ENCODE measurements at places on chromosomes 3 and 15. TPM values are rescaled to one million over a fixed set of nuclear protein-coding genes. Genes with fewer than 3 reads are reported as not detected.

- no peak for DNase-seq
These were observed 127.5 kb upstream of the THRB start for GRCh38 chr3:24622138-24622537.

The ERICH6 gene
- polyA plus RNA-seq: not detected

The EPHA6 gene
- not detected for polyA plus RNA-seq

The SENP8 gene
- 1.4 TPM for polyA plus RNA-seq

The CELSR3 gene
- polyA plus RNA-seq: not detected

The MST1R gene
- 0.25 TPM for polyA plus RNA-seq

The OR5K2 gene
- polyA plus RNA-seq: not detected

- no peak for DNase-seq
These were observed 95.0 kb upstream of the ALDH1A3 start for GRCh38 chr15:100784493-100785180.

- no peak for DNase-seq
These were observed 138.9 kb upstream of the SGO1 start for GRCh38 chr3:20324664-20325478.

DNA sequence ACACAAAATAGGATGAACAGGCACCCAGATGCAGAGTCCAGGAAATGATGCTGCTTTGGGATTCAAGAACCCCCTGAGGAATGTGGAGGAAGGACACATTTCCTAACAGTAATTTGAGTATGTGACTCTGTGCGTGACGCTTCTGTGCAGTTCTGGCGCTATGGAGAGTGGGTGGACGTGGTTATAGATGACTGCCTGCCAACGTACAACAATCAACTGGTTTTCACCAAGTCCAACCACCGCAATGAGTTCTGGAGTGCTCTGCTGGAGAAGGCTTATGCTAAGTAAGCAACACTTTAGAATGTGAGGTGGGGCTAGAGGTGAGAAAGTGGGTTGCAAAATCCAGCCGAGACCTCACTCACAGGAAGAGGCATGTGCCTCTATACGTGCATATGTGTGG is 28.3 kb downstream of the CAPN3 start:
- DNase-seq: no peak

DNA sequence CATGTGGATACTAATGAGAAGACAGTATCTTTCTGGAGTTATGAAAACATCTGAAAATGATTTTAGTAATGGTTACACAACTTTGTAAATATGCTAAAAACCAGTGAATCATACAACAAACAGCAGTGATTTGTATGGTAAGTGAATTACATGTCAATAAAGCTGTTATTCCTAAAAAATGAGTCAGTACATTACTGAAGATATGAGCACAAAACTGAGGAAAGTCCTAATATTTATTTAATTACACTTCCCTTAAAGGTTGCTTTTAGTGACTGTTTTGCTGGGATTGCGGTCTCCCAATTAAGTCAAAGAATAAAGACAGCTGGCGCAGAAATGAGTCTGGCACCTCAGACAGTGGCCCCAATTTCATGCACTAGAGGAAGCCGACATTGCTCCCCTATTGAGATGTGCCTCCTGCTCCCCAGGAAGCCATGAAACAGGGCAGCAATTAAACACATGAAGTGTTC is 50.9 kb upstream of the FSIP1 start:
- DNase-seq: no peak

- DNase-seq: no peak
These were observed 128.3 kb upstream of the EIF1B start for GRCh38 chr3:40181182-40181581.

DNA sequence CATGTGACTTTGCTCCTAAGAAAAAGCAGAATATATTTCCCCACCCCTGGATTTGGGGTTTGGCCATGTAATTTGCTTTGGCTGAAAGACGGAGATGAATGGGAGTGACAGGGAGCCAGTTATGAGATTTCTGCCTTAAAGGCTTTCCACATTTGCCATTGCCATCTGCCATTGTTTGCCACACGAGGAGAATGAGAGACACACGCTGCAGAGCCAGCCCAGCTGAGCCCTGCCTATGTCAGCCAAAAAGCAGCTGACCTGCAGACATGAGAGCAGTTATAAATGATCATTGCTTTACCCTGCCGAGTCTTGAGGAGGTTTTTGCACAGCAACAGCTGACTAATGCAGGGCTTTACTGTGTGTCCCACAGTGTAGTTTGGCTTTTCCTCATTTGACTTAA is 40.6 kb upstream of the RFTN1 start:
- no peak for DNase-seq

DNA sequence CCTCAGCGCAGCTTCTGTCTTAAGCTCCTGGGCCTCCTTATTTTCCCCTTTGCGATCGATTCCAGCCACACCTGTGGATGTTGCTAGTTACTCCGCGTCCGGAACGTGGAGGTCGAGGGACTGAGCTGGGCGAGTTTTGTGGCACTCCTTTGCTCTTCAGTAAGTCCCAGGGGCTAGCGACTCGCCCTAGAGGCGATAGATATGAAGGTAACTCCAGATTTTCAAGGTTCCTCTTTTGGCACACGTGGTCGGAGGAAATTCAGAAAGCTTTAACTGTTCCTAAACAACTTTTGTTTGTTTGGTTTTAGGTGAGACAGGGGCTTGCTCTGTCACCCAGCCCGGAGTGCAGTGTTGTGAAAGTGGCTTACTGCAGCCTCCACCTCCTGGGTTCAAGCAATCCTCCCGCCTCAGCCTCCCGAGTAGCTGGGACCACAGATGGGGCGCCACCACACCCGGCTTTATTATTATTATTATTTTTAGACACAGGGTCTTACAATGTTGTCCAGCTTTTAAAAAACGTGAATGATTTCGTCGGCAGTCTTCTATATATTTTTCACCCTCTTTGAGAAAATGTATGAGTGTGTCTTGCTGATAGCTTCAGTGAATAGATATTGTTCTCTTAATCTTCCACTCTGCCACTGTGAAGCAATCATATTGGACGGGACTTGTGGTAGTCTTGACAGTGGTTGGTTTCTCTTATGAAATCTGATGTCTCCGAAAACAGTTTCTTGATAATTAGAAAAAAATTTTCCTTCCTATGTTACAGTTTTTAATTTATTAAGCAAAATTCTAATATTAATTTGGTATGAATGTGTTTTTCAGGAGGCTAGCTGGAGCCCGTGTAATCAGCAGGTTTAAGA is 785 bp downstream of the MFSD1 start:
- peak; percentile 79 for DNase-seq

DNA sequence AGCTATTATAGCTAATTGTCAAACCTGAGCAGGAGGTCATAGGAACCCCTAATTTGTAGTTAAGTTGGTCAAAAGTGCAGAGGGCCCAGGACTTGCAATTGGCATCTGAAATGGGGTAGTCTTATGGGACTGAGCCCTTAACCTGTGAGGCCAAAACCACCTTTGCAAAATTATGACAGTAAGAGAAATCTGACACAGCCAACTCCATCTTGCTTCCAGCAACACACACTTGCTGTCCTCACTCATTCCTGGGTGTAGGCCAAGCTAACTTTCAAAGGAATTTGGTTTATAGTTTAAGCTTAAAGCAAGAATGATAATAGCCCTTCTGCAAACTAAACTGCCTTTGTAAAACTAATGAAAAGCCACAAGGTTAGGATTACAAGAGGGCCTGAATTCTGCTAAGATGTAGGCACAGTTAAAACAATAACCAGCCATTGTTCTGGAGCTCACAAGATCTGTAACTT is 57.6 kb upstream of the FRMD4B start:
- DNase-seq: no peak

The PP2D1 gene
- not detected for polyA plus RNA-seq

The VIPR1 gene
- 15.5 TPM for polyA plus RNA-seq

GRCh38 chr3:63482341-63482740 is 170.1 kb upstream of the SNTN start:
- DNase-seq: no peak

GRCh38 chr15:43440721-43441281 is 52.2 kb downstream of the TP53BP1 start:
- DNase-seq: peak; percentile 83

The SOX14 gene
- not detected for polyA plus RNA-seq

DNA sequence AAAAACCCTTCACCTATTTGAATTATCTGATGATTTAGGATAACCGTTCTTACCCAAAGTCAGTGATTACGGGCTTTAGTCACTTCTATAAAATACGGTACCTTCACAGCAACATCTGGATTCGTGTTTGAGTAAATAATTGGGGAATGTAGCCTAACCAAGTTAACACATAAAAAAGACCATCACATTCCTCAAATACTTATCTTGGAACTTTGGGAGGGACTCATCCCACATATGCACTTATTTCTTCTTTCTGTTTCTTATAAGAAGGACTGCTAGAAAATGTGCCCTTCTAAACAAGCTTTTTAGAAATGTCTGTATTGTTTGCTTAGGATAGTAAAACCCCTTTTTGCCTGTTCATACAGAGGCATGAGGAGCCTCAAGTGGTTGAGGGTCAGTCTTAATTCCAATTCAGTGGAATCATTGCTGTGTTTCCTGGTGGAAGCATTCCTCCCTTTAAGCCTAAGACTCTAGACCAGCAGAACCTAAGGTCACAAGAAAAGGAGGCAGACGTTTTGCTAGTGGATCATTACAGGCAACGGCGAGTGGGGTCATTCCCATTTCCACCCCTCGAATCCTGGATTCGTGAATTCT is 67.5 kb downstream of the TMEM44 start:
- no peak for DNase-seq

- no peak for DNase-seq
These were observed 44.5 kb downstream of the SYNM start for GRCh38 chr15:99149366-99149765.

DNA sequence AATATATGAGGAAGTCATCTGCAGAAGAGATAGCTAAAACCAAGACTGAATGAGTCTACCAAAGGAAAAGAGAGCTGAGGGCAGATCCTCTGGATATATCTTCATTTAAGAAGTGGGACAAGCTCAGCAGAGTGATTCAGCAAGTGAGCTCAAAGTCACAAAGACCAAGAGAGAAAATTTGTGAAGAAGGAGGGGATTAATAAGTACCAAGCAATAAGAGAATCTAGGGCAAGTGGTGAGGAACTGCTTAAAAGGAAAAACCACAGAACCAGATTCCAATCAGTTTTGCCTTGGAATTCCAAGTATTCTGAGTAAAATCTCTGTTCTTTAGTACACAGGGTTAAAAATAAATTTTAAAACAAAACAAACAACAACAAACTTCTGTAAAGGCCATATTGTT is 3.6 kb downstream of the EHHADH start:
- no peak for DNase-seq

The DNAJB11 gene
- polyA plus RNA-seq: 32.5 TPM

The STARD9 gene
- polyA plus RNA-seq: not detected

DNA sequence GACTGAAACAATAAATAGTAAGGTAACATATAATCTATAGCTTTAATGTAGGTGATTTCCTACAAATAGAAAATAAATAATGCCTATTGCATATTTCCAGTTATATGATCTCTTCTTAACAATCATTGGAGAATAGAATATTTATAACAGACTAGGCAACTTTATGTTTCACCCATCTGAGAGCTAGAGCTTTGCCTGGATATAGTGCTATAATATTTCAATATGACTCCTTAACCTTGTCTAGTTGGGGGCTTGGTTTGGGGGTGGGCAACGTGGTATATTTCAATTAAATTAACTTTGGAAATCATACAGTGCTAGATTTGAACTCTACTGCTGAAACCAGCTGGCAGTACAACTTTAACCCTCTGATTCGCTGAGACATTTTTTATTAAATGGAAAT is 265.2 kb downstream of the CNTN4 start:
- DNase-seq: no peak

GRCh38 chr3:49607105-49607591 is 52.9 kb downstream of the BSN start:
- no peak for DNase-seq

- DNase-seq: no peak
These were observed 280.2 kb upstream of the STT3B start for GRCh38 chr3:31252216-31253185.

- no peak for DNase-seq
These were observed 31.9 kb downstream of the TNK2 start for GRCh38 chr3:195876297-195877064.

GRCh38 chr15:89851673-89852341 is 37.2 kb upstream of the ANPEP start:
- DNase-seq: peak; percentile 78

GRCh38 chr3:10762611-10763247 is 53.3 kb upstream of the SLC6A11 start:
- no peak for DNase-seq

GRCh38 chr15:85137489-85138168 is 156.0 kb downstream of the PDE8A start:
- no peak for DNase-seq

The LSMEM2 gene
- polyA plus RNA-seq: not detected

The CEP19 gene
- polyA plus RNA-seq: 2.7 TPM

The CDHR4 gene
- polyA plus RNA-seq: not detected

The MASP1 gene
- not detected for polyA plus RNA-seq

The POC1A gene
- polyA plus RNA-seq: 2.0 TPM

GRCh38 chr3:133799794-133800585 is 5.6 kb upstream of the SRPRB start:
- DNase-seq: peak; percentile 58

GRCh38 chr3:105368566-105369499 is 2.1 kb downstream of the ALCAM start:
- no peak for DNase-seq

GRCh38 chr15:75065467-75065850 is 42.1 kb downstream of the PPCDC start:
- no peak for DNase-seq

GRCh38 chr3:59865351-59865750 is 815.5 kb upstream of the CFAP20DC start:
- DNase-seq: no peak

The PRTG gene
- polyA plus RNA-seq: not detected

- DNase-seq: peak; percentile 60
These were observed 6.5 kb upstream of the TM4SF18 start for GRCh38 chr3:149339931-149340309.

- no peak for DNase-seq
These were observed 575.1 kb upstream of the UBE2E2 start for GRCh38 chr3:22627993-22628499.

GRCh38 chr3:39180183-39180545 is 12.2 kb downstream of the XIRP1 start:
- DNase-seq: no peak

GRCh38 chr3:9347081-9347480 is 15.8 kb upstream of the THUMPD3 start:
- no peak for DNase-seq

- DNase-seq: peak; percentile 36
These were observed 55.8 kb downstream of the TRIM71 start for GRCh38 chr3:32873531-32874130.

DNA sequence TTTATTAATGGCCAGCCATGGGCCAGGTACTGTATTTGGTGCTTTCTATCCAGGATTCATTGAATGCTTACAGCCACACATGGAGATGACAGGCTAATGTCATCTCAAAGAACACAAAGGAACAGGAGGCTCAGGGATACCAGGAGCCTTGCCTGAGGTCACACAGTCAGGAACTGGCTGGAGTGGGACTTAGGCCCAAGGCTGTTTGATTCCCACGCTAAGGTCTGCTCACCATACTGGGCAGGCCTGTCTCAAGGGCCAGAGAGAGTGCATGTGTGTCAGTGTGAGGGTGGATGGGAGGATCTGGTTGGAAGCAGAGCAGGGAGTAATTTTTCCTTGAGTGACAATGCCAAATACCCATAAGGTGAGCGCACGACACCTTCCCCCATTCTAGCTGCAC is 37.6 kb downstream of the EPHB3 start:
- no peak for DNase-seq

- no peak for DNase-seq
These were observed 33.0 kb downstream of the HSPBAP1 start for GRCh38 chr3:122760453-122761271.

Measured in CD14-positive monocyte (primary cell).